ENCODE measurements at places on chromosomes 1 and 21.

DNA sequence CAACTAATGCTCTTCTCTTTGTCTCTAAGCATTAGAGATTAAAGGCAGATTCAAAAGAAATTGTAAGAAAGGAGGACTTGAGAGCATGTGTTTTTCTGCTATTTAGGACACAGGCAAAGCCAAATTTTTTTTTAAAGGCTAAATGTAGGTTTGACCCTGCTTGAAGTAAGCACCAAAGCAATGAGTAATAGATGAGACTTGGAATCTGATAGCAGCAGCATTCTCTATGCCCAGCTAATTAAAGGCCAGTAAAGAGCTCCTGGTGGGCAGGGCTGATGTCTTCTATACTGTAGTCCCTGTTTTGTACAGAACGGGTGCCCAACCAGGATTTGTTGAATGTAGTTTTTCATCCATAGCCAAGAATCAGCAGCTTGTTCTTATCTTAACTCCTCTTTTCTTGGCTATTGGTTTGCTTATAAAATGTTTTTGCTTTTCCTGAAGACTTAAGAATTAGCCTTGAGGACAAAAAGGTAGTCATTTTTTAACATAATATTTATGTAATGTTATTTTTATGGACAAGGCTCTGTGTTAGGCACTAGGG is 179.6 kb downstream of the LMO4 start:
- DNase-seq = no peak

- no peak for DNase-seq
Measured at GRCh38 chr1:3053366-3053980, 15.5 kb upstream of the PRDM16 start.

DNA sequence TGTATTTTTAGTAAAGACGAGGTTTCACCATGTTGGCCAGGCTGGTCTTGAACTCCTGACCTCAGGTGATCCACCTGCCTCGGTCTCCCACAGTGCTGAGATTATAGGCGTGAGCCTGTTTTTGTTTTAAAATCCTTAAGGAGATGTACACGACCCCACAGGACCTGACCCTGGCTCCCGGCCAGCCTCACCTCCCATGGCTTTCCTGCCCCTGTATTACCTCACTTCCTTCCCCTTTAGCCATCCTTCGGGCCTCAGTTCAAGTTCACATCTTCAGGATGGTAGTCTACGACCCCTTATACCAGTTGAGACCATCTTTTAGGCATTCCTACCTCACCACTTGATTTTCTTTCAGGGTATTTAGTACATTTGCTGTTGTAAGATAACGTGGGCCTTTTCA is 36.3 kb downstream of the TCP10L start:
- no peak for DNase-seq

DNA sequence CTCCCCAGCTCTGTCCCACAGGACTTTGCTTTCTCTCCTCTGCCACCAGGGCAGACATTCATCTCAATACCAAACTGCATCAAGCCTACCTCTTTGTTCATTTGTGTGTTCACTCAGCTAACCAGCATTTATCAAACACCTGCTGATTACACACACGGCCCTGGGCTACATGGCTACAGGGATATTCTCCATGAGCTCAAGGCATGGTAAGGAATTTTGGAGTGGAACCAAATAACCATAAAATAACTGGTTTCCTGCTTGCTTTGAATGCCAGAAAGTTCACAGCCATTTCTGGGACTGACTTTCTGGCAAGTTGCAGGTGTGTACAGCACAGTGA is 54.6 kb downstream of the LDLRAD2 start:
- DNase-seq = no peak

- DNase-seq = no peak
Measured at GRCh38 chr1:221718381-221719277, 23.3 kb downstream of the DUSP10 start.

GRCh38 chr1:218810306-218810705 is 363.4 kb upstream of the LYPLAL1 start:
- DNase-seq = no peak

GRCh38 chr21:15050568-15051377 is 14.0 kb downstream of the NRIP1 start:
- no peak for DNase-seq

DNA sequence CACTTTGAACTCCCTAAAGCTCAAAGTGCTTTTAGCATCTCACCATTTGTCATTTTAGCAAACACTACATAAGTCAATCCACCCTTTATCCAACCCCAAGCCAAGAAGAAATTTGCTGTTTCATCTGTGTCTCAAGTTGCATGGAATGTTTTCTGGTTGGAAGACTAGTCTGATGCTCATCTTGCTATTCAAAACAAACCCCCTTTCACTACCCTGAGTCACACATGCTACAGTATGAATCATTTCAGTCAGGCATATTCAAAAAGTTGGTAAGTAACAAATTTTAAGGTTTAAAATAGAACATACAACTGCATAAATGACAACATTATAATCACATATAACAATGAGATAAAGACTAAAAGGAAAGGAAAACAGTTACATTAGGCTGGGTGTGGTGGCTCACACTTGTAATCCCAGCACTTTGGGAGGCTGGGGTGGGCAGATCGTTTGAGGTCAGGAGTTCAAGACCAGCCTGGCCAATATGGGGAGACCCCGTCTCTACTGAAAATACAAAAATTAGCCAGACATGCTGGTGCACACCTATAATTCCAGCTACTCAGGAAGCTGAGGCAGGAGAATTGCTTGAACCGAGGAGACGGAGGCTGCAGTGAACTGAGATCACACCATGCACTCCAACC is 38.7 kb downstream of the DSTYK start:
- DNase-seq = no peak

GRCh38 chr1:115671176-115671934 is 29.6 kb downstream of the VANGL1 start:
- DNase-seq = no peak

GRCh38 chr1:36880155-36881067 is 153.9 kb downstream of the GRIK3 start:
- DNase-seq = no peak

DNA sequence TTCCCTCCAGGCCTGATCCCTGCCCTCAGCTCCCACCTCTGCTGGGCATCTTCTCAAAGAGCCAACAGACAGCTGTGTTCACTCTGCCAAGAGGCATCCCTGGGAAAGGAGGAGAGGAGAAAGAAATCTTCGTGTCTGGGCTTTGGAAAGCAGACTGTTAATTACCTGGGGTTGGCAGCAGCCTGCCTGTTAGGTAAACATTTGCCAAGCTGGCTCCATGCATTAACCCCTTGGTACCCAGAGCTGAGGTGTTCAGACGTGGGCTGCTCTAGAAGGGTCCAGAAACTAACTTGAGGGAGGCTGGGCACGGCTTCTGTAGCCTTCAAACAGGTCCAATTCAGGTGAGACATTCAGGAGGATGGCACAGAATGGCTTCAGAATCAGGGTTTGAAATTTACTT is 8.7 kb upstream of the EXTL1 start:
- DNase-seq = no peak

DNA sequence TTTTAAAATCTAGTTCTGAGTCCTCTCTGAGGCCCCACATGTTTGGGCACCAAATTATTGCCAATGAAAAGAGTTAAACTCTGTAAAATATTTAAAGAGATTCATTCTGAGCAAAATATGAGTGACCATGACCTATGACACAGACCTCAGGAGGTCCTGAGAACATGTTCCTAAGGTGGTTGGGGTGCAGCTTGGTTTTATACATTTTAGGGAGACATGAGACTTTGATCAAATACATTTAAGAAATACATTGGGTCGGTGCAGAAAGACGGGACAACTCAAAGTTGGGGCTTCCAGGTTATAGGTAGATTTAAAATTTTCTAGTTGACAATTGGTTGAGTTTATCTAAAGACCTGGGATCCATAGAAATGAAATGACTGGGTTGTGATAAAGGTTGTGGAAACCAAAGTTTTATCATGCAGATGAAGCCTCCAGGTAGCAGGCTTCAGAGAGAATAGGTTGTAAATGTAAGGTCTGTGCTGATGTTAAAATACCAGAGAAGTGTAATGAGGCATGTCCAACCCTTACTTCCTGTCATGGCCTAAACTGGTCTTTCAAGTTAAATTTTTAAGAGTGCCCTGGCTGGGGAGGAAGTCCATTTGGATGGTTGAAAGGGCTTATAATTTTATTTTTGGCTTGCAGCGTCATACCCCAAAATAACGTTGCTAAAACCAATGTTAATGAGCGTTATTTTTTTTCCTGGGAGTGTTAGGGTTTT is 274.9 kb downstream of the NUF2 start:
- no peak for DNase-seq

DNA sequence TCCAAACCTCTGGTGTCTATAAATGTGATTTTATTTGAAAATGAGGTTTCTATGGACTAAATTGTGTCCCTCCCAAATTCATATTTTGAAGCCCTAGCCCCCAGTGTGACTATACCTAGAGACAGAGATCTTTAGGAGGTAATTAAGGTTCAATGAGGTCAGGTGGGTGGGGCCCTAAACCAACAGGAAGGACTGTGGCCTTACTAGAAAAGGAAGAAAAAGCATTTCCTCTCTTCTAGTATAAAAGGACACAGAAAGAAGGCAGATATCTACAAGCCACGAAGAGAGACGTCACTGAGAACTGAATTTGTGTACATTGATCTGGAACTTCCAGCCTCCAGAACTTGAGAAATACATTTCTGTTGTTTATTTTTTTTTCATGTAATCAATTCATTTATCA is 123.1 kb upstream of the RUNX1 start:
- DNase-seq = no peak

DNA sequence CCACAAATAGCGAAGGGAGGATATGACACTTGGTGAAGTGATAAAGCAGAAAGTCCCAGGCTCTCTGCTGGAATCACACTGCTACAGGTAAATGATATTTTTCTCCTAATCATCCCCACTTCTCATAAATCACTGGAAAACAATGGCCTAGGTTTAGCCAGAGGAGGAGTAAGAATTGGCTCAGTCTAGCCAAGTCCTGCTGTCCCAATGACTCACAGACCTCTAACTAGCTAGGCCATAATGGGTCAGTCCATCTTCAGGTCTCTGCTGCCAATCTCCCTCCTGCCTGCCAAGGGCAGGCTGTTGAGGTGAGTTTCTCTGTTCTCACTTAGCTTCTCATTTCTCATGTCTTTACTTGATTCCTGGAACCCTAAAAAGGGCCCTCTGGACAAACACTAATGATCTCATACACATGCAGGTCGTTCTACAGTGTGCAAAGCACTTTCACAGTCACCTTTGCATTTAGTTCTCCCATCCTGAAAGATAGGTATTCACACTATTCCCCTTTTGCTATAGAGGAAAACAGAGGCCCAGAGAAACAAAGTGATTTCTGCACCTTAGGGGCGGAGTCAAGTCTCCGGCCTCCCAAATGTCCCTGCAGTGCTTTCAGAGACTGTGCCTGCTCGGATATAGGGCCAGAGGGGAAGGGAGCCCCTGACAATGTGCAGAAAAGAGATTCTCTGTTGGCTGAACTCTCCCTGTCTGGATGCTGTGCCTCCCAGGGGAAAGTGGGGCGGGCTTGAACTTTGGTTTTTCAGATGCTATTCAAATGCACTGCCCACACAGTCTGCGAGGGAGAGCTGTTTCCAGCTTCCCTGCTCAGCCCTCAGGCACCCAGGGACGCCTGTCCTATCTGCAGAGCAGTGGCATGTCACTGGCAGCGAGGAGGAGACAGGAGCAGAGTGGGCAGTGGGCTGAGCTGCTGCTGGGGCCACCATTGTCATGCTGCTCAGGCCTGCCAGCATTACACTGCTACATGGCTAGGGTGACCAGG is 3.9 kb upstream of the CDK18 start:
- no peak for DNase-seq

DNA sequence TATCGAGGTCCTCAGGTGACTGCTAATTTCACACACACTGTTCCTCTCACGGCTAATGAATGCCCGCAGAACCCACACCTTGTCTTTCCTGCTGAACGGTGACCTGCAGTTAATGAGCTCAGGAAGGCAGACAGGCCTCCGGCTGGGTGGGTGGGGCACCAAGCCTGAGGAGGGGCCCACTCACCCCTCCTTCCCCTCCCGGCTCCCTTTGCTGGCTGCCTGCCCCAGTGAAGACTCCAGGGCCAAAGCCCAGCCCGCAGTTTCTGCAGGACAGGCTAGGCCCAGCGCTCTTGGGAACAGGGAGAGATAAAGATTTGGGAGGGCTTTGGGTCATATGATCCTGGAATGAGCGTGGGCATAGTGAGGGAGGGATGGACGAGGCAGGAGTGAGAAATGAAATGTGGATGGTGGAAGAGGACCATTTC is 26.4 kb downstream of the FOXO6 start:
- DNase-seq = no peak

- no peak for DNase-seq
Measured at GRCh38 chr1:8477166-8477982, 159.5 kb downstream of the SLC45A1 start.

DNA sequence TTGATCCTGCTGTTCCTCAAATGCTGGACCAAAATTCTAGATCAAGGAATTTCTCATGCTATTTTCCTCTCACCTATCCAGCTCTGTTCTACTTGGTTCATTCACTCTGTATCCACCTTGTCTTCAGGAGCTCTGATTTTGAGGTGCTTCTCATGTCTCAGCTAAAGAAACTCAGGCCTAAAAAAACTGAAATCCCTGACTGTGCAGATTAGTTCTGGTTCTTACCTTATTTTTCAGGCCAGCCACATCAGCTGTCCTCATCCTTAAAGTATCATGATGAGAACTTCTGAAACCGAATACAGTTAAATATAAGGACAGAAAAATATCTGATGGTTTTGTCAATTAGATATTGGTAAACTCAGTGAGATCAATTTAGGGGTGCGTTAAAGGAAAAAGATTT is 27.8 kb upstream of the DR1 start:
- DNase-seq = no peak

GRCh38 chr1:54804471-54805132 is 3.5 kb upstream of the TTC22 start:
- DNase-seq = no peak

GRCh38 chr1:101079341-101079740 is 53.8 kb upstream of the DPH5 start:
- no peak for DNase-seq

GRCh38 chr21:15195768-15196167 is 131.0 kb upstream of the NRIP1 start:
- DNase-seq = no peak

DNA sequence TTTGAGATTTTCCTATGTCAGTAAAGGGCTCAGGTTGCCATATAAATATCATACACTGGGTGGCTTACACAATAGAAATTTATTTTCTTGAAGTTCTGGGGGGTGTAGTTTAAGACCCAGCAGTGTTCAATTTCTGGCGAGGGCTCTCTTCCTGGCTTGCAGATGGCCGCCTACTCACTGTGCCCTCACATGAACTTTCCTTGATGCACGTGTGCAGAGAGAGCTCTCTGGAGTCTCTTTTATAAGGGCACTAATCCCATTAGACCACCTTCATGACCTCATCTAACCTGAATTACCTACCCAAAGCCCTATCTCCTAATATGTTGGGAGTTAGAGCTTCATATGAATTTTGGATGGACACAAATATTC is 21.1 kb downstream of the TMEM51 start:
- no peak for DNase-seq

Measured in effector memory CD8-positive, alpha-beta T cell (primary cell).